ENCODE measurements at places on chromosomes 13 and 19.

DNA sequence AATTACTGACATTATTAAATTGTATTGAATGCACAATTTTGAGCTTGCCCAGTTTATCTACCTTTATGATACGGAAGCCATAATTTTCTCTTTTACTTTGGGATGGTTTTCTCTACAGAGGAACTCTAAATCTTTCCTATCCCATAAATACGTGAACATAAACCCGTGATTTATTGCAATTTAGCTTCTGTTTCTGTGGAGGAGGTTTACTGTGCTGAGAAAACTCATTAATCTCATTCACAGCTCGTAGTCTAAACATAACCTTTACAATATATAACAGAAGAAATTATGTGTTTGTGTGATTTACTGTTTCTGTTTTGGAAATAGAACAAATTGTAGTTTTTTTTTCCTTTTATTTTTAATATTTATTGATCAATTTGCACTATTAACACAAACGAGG is 207.1 kb upstream of the PCDH9 start:
- DNase-seq: no peak

- DNase-seq: no peak
Measured at GRCh38 chr13:23411706-23412105, 21.8 kb downstream of the SACS start.

DNA sequence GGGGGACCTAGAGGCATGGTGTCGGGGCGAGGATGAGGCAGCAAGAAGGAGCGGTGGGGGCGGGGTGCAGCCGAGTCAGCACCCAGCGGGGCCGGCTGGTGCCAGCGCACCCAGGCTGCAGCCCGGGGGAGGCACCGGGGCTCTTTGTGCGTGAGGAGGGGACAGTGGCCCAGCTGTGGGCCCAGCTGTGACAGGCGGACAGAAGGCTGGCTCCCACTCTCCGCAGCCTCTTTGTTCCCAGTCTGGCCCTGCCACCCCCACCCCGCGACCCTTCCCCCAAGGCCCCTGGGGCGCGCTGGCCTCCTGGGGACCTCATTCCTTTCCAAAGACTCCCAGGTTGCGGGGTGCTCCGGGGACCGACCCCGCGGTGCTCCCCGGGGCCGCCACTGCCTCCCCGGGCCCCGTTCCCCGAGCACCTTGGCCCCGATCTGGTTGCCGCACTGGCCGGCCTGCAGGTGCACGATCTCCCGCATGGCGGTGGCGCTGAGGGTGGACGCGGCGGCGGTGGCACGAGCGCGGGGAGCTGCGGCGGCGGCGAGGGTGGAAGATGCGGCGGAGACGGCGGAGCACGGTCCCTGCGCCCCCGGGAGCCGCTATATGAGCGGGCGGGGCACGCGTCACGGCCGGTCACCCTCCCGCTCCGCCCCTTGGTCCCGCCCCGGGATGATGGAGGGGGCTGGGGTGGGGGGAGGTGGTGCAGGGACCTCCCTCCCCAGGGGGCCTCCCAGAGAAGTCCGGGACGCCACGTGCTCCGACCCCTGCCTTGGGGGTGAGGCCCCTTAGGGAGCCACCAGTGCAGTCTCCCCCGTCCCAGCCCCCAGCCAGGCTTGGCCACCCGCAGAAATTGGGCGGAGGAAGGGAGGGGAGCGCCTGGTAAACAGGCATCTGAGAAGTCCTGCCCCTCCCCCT is at the start of gene TUBB4A:
Gene TUBB4A, minus strand, starts transcription at position 570 of the 909 bp plus-strand sequence. Its CDS starts 97 bp downstream, at position 473.
- peak; percentile 60 for DNase-seq

DNA sequence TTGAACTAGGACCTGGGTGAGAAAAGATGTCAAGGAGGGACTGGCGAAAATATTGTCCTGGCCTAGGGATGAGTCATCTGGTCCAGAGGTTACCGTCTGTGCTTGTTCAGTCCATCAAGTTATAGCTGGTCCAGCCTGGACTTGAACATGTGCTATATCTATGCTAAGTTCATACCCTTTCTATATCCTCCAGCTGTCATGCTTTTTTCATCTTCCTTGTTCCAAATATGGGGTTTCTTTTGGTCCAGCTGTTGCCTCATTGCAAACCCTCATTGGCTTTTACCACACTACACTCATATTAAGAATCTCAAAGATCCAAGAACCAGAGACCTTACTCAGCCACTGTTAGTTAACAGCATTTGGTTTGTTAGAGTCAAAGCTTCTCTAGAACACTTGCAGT is 19.1 kb upstream of the KLF12 start:
- no peak for DNase-seq

GRCh38 chr19:54317108-54317964 is 4.4 kb upstream of the LILRA5 start:
- no peak for DNase-seq

DNA sequence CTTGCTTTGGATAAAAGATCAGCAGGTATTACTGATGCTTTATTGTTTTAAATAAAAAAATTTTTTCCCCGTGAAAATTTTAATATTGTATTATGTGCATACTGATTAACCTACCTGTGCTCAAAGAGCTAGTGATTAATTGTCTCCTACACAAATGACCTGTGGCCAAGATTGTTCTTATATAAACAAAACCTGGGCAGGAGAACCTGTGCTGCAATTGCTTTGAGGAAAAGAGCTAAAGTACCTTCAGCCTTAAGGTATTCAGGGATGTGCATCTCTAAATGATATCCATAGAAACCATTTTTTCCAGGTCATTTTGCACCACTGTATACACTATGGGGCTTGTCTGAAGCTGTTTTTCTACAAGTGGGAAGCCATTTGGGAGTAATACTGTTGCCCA is 1.2 kb downstream of the FRY start:
- no peak for DNase-seq

GRCh38 chr19:44782729-44783128 is 5.0 kb downstream of the CBLC start:
- no peak for DNase-seq

DNA sequence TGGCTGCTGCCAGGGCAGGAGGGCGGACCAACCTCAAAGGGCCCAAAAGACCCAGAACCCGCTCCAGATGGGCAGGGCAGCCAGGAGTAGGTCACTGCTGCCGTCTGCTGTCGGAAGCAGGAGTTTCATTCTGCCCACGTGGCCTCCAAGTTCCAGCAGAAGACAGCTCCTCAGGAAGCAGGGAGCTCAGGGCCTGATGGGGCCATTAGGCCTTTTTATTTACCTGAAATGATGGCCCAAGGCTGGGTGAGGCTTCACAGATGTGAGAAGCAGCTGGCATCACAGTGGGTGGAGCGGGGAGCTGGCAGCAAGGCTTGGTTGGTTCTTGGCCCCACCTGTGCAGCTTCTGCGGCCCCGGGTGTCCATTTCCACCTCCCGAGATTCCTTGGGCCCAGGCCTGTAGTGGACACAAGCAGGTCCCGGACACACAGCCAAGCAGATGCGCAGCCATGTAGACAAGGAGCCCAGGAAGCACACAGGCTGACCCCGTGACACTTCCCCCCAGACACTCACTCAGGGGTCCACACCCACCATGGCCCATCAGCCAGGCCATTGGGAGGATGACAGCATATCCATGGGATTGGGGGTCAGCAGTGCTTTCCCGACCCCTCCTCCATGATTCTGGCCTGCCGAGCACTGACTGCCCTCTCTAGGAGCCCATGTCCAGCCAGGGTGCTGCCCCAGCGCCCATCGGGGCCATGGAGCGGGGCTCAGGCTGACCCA is 26.4 kb downstream of the C13orf46 start:
- peak; percentile 74 for DNase-seq

DNA sequence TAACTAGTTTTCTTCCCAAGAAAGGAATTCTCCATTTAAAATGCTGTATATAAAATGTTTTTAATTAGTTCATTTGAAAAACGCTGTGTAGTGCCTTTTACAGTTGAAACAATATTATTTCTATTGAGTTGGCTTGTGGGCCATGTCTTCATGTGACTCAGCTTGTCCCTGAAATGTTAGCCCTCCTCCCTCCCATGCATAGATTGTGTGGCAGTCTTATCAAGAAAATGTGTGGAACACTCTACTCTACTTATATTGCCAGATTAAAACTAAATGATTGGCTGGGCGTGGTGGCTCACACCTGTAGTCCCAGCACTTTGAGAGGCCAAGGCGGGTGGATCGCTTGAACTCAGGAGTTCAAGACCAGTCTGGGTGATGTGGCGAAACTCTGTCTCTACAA is 33.4 kb downstream of the TFDP1 start:
- DNase-seq: no peak

- DNase-seq: peak; percentile 82
Measured at GRCh38 chr19:14433554-14434501, 722 bp downstream of the PKN1 start.

- no peak for DNase-seq
Measured at GRCh38 chr13:23771956-23772355, 117.2 kb downstream of the MIPEP start.

- no peak for DNase-seq
Measured at GRCh38 chr19:45906221-45906620, 3.8 kb upstream of the MYPOP start.

GRCh38 chr13:111945086-111945485 is 121.9 kb upstream of the SOX1 start:
- peak; percentile 16 for DNase-seq

- no peak for DNase-seq
Measured at GRCh38 chr13:84946192-84946591, 853.0 kb downstream of the SLITRK6 start.

- DNase-seq: no peak
Measured at GRCh38 chr13:48403151-48403631, 9.7 kb downstream of the LPAR6 start.

- no peak for DNase-seq
Measured at GRCh38 chr13:36282821-36283432, 14.7 kb downstream of the CCDC169 start.

DNA sequence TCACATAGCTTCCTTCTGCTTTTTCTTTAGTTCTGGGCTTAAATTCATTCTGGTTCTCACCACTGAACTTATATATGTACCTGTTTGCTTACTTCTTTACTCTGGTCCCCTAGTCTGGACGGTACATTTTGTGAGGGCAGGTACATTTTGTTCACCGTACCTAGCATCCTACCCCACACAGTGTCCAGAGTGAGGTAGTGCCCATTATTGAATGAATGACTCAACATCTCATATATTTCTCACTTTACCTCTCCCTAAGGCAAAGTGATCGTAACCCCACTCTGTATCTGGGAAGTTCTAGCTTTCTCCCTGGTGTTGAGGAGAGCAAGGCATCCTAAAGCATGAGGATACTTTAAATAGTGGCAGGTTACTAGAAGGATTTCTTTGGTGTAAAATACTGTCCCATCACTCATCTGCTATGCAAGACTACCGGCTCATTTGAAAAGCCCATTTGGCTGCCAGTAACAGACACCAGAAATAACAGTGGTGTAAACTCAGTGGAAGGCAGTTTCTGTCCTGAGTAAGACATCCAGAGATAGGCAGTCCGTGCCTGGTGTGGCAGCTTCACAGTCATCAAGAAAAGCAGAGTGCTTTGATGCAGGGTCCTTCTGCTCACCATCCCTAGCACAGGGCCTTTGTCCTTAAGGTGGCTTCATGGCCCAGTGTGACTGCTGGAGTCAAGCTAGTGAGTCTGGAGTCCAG is 111.8 kb downstream of the SIPA1L3 start:
- DNase-seq: no peak

DNA sequence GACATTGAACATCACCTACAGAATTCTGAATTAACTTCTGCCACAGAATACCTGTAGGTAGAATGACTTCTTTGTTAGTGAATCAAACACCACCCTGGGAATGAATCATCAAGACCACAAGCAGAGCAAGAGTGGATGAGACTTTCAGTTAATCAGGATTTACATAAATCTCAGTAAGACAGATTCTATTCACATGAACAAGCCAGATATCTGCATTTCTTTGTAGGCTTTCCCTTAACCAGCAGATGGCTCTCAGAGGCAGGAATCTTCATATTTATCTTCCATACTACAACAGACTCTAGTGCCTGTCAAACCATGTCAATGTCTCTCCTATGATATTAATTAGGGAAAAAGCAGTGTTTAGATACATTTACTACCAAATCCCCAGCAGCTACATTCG is 412.1 kb downstream of the KLF12 start:
- DNase-seq: no peak

GRCh38 chr19:2834294-2834871 is 6.9 kb upstream of the ZNF555 start:
- no peak for DNase-seq

- DNase-seq: no peak
Measured at GRCh38 chr13:50119591-50119990, 104.3 kb downstream of the KCNRG start.

- DNase-seq: peak; percentile 25
Measured at GRCh38 chr19:39641773-39642172, 13.9 kb upstream of the LGALS16 start.

DNA sequence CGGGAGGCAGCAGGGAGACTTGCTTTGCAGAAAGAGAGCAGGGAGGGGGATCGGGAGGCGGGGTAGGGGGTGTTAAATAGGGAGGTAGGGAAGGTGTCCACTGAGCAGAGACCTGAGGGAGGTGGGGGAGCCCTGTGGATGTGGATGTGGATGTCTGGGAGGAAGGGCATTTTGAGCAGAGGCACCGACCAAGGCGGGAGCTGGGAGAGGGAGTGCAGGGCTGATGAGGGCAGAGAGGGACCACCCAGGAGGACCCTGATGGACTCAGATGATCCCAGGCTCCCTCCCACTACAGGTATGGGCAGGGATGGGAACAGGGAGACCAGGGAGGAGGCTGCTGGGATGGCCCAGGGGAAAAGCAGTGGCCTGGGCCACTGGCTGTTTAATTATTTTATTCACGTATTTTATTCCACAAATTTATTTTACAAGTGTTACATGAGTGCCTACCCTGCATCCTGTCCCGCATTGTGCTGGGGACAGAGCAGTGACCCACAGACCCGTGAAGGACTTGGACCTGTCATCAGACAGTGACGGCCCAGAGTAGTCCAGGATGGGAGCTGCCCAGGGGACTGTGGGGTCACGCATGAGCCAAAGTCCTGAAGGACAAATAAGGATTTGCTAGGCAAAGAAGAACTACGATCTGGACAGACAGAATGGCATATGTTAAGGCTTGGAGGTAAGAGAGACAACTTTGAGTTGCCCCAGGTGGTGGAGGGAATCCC is 5.3 kb downstream of the GRAMD1A start:
- no peak for DNase-seq

GRCh38 chr13:108113407-108113806 is 101.9 kb downstream of the LIG4 start:
- DNase-seq: no peak

DNA sequence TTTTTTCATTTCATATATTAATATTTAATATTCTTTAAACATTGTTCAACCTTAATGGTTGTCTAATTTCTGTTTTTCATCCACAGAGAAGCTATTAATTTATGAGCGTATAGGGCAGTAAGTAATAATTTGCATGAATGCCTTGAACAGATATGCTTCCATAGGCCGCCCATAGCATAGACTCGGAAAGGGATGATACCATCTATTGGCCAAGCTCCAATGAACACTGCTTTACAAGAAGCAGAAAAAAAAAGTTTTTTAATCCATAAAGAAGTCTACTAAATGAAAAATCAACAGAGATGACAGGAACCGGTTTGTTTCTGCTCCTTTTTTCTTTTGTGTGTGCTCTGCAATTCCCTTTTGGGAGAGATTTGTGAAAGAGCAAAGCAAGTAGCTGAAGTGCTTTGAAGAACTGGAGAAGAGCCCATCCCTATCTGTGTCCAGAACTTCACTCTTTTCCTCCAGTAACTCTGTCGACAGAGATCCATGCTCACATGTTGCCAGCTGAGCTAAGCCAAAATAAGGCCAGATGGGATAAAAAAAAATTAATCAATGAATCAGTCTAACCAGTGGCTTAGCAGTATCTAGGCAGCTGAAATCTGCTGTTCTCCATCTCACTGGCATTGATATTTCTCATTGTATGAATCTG is 215.9 kb upstream of the SOX21 start:
- no peak for DNase-seq

Data from stomach (tissue), 19 donors.